ENCODE measurements at places on chromosomes 4 and X. TPM values are rescaled to one million over a fixed set of nuclear protein-coding genes. Genes with fewer than 3 reads are reported as not detected.

Gene TCEAL7
- total RNA-seq: not detected

Gene TCEAL9
- total RNA-seq: 2.3 TPM

Gene AMBN
- not detected for total RNA-seq

Gene TCEAL6
- not detected for total RNA-seq

Gene MAGEE2
- total RNA-seq: not detected

Gene LIN54
- 21.5 TPM for total RNA-seq

Gene PRAF2
- total RNA-seq: 13.2 TPM

Gene MED14
- 46.4 TPM for total RNA-seq

Gene ITIH6
- not detected for total RNA-seq

Gene SSX4
- not detected for total RNA-seq

Gene CXCR3
- total RNA-seq: 28.5 TPM

- DNase-seq: peak; percentile 65
These were observed 6.7 kb downstream of the MYL5 start for GRCh38 chr4:680928-681645.

GRCh38 chr4:118816538-118817177 is 19.3 kb downstream of the SEC24D start:
- no peak for DNase-seq

DNA sequence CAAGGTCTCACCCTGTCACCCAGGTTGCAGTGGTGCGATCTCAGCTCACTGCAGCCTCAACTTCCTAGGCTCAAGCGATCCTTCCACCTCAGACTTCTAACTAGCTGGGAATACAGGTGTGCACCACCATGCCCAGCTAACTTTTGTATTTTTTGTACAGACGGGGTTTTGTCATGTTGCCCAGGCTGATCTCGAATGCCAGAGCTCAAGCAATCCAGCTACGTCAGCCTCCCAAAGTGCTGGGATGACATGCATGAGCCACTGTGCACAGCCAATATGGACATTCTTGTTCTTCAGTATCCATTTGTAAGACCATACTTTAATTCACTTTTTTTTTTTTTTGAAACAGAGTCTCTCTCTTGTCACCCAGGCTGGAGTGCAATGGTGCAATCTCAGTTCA is 3.5 kb upstream of the CCNI start:
- DNase-seq: no peak

GRCh38 chr4:168291242-168291641 is 27.3 kb downstream of the DDX60 start:
- DNase-seq: no peak

DNA sequence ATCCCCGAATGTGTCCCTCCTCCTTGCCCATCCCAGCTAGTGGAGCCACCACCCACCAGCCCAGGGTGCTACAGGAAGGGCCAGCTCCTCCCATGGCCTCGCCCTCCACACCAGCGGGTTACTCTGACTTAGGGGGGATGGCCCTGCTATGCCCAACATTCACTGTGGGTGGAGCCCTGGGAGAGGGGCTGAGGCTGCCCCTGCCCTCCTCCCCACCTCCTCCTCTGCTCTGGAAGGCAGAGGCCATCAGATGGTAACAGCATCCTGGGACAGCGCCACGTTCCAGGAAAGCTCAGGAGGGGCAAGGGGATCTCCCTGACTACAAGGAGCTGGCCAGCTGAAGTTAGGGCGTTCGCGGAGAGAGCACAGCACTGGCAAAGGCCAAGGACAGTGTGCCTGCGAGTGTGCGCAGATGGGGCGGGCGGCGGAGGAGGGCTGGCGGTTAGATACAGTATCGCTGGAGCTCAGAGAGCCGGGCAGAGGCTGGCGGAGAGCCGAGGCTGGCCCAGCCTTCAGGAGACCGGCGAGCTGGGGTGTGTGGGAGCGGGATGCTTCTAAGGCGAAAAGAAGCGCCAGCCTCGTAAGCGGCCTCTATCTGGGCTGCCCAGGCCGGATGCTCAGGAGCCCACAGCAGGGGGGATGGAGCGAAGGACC is 1.5 kb downstream of the JAKMIP1 start:
- DNase-seq: peak; percentile 54

- DNase-seq: no peak
These were observed 12.1 kb downstream of the TEX13B start for GRCh38 chrX:107970073-107970472.

GRCh38 chr4:146654687-146655520 is 16.2 kb downstream of the POU4F2 start:
- DNase-seq: no peak

DNA sequence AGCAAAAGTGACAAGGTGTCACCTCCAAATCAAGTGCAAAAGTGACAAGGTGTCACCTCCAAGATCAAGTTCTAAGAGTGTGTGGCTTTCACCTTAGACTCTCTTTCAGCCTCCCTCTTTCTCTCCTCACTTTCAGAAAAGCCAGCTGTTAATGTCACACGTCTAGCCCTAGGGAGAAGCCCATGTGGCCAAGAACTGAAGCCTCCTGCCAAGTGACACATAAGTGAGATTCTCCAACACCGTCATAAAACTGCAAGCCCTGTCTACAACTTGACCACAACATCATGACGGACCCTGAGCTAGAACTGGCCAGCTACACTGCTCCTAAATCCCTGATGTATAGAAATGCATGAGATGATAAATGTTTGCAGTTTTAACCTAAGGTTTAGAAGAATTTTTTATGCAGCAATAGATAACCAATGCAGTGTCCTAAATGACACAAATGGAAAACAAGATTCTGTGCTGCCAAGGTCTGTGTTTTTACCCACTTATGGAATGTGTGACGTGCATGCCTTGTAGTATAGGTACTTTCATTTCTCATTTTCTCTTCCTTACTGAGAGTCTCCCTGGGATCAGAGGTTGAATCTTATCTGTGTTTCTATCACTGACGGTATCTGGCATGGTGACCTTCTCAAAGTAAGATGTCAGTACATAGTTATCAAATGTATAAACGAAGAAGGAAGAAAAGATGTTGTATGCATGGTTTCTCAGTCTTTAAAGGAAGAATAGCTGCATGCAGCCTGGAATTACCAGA is 25.0 kb downstream of the NLGN4X start:
- no peak for DNase-seq

GRCh38 chrX:118115953-118116712 is 477 bp downstream of the KLHL13 start:
- peak; percentile 7 for DNase-seq

GRCh38 chrX:130834830-130835229 is 68.2 kb downstream of the ENOX2 start:
- no peak for DNase-seq

- DNase-seq: no peak
These were observed 15.1 kb downstream of the RAI2 start for GRCh38 chrX:17846045-17846444.

DNA sequence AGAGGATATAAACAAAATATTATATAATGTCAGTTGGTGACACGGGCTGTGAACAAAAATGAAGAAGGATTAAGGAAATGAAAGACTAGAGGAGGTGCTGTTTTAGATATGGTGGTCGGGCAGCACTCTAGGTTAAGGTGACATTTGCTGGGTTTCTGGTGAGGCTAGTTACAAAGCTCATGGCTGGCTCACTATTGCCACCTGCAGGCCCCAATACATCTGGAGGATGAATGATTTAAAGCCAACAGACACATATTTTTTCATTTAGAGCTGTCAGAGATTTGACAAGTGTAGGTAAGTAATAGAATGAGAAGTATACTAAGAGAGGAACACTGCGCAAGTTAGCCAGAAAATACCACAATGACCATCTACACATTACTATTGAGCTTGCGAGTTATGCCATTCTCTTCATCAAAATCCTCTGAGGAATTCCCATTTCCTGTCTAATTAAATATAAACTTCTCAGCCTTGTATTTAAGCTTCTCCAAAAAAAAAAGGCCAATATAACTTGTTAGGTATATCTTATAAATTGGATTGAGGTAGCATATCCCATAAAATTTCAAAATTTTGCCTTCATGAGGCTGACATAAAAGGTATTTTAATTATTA is 6.4 kb upstream of the FGG start:
- DNase-seq: peak; percentile 68

GRCh38 chrX:151789179-151789800 is 54.7 kb downstream of the CNGA2 start:
- DNase-seq: no peak

- DNase-seq: no peak
These were observed 459.6 kb downstream of the AFF2 start for GRCh38 chrX:148960060-148960459.

- no peak for DNase-seq
These were observed 504.3 kb downstream of the RAB28 start for GRCh38 chr4:12979797-12980196.

DNA sequence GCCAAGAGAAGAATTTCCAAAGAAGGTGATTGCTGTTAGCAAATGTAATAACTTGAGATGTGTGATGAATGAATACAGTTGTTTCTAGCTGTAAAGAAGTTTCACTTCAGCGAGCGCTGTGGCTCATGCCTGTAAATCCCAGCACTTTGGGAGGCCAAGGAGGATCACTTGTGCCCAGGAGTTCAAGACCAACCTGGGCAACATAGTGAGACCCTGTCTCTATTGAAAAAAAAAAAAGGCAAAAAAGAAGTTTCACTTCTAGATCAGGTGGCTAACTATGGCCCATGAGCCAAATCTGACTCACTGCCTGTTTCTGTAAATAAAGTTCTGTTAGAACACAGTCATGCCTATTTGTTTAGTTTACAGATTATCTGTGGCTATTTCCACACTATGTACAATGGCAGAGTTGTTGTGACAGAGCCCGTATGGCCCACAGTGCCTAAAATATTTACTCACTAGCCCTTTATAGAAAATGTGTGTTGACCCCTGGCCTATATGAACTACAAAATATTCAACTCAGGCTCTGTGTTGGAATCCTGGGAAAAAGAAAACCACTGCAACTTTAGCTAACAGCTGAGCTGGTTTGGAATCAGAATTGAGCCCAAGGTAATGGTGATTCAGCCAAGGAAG is 54.1 kb upstream of the PRPS1 start:
- no peak for DNase-seq

DNA sequence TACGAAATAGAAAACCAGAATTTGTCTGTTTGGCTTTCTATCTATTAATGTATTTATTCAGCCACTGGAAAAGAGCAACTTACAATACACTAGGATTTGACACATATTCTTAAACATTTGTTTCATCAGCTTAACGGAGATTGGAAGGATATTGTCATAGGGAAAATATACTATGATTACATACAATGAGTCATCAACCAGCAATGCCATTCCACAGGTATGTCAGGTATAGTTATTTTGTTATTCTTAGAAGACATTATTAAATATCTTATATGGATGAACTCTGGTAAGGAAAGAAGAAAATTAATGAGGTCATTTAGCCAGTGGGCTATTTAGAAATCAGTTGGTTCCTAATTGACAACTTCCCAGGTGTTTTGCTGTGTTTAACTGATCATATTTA is 926.6 kb downstream of the STIM2 start:
- no peak for DNase-seq

DNA sequence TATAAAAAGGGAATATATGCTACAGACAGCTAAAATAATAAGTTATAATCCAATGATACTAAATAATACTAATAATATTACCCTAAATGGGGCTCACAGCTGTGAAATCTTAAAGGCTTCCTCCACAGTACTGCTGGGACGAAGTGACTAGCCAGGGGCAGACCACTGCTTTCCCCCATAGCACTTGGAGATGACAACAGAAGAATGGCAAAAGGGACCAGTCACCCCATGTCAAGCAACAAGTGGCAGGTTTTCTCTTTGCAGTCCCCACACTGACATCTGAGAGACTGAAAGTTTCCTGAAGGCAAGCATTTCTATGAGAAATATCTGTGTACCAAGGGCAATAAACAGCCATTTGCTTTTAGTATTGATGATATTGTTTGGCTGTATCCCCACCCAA is 173.5 kb upstream of the GPC4 start:
- DNase-seq: no peak

- DNase-seq: no peak
These were observed 31.3 kb downstream of the JADE1 start for GRCh38 chr4:128840711-128841318.
